Thymus (tissue), 14 donors: ENCODE measurements at places on chromosomes 3 and 15.

DNA sequence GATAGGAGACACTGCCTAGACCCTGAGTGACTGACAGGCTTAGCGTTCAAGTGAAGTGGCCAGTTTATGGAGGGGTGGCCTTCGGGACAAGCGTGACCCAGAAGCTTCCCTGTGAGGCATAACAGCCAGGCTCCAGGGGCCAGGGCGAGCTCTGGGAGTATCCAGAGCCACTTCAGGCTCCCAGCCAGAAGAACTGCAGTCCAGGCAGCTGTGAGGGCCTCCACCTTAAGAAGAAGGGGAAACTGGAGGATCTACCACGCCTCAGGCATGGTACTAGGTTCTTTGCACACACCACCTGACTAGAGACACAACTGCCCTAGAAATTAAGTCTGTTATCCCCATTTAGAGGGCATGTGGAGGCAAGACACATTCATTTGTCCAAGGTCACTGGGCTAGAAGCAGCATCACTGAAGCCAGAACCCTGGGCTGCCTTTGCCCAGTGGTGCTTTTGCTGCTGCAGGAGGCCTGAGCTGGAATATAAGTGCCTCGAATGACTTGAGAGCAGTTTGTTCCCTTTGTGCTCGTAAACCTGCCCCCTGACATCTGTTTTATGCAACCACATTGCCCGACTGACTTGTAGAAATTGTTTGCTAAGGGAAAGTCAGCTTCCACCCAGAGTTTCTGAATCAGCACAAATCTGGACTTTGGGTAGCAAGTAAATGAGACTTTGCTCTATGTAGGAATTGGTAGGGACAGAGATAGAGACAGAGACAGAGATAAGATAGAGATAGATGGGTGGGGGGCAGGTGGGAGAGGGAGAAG lies 23.3 kb downstream of the RASGRF1 start:
- no peak for DNase-seq

DNA sequence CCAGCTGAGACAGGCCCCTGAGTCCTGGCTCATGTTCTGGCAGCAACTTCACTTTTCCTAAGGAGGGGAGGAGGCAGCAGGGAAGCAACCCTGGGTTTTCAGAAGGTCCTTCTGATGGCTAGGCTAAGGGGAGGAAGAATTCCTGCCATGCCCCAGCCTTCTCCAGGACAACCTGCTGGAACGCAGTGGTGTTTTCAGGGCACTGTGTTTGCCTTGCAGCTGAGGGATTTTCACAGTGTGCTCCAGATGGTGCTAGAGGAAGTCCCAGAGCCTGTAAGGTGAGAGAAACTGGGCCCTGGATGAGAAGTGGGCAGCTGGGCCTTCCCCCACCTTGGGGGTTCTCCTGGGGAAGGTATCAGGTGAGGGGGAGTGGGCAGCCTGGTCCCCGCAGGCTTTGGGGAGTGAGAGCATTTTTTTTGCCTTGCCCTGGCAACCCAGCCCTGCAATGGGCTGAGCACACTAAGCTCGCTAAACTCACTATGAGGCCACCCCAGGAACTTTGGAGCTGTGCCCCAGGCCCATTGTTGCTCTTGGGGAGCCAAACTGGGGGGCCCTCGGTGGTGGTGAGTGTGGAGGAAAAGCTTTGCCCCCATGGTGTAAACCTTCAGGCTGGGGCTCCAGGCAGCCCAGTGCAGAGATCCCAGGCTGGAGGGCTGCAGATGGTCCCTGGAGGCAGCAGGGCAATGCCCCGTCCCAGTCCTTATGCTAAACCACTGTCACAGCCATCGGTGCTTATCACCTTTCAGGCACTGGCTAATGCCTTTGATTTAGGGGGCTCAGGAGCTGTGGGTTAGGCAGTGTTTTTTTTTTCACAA lies 41.1 kb downstream of the ACAA1 start:
- DNase-seq: no peak

DNA sequence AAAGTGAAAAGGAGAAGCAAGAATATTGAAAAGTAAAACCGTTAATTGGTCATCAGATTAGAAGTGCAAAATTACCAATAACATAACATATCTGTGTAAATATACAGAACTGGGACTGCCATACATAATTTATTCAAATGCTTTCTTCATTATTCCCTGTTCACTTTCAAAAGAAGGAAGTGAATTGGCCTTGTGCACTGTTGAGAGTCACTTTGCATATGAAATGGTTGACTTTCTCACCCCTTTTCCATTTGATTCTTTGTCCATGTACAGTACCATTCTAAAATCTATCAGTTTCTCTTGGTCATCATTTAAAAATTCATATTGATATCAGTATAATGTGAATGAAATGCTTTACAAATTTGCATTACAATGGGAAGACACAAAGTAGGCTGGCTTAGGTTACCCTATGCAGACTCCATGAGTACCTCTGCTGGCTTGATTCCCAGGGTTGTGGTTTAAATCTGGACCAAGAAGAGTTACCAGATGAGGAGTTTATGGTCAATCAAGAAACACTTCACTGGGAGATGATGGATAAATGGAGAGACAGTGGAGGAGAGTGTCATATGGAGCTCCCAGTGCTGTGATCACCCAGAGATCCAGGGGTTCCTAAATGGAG lies 210.9 kb upstream of the TOPAZ1 start:
- DNase-seq: no peak

GRCh38 chr3:104561324-104561723 lies 805.4 kb upstream of the ALCAM start:
- DNase-seq: no peak

- DNase-seq: no peak
These were observed 1.3 kb downstream of the NEIL1 start for GRCh38 chr15:75348034-75348561.

GRCh38 chr3:19757773-19758172 lies 176.2 kb downstream of the EFHB start:
- no peak for DNase-seq

DNA sequence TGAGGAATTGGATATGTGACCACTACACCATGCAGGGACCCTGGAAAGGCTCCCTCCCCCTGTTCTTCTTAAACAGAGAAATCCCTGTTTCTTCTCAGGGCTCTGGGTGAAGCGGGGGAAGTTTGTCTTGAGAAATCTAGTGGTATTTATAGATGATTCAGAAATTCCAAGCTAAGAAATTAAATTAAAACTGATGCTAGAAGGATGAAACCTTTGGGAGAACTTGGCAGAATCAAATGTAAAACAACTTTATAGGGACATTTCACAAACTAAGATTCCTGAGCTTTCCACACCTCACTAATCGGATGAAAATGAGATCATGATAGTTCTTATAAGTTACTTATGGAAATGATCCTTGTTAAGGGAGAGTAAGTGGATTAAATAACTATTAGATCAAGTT lies 54.2 kb downstream of the FBXL2 start:
- DNase-seq: no peak

- DNase-seq: no peak
These were observed 164.6 kb upstream of the HES1 start for GRCh38 chr3:193971261-193971751.

DNA sequence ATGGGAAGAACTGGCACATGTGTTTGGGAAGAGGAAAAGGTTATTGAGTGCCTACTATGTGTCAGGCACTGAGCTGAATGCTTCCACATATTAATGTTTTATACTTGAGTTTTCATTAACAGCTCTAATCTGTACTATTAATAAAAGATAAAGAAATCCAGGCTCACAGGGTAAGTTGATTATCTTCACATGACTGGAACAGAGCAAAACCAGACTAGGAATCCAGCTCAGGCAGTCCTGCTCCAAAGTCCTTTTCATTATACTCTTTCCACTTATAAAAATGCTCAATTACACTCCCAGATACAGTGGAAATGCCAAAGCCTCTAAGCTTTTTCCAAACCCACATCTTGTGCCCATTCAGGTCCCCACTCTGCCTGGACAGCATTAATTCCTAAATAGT lies 97.6 kb downstream of the TNIK start:
- no peak for DNase-seq

GRCh38 chr3:135304378-135304777 lies 509.3 kb downstream of the EPHB1 start:
- DNase-seq: no peak

- no peak for DNase-seq
These were observed 434.5 kb upstream of the RGMA start for GRCh38 chr15:93523481-93523880.

- DNase-seq: peak; percentile 35
These were observed 9.8 kb upstream of the OR5K4 start for GRCh38 chr3:98343647-98344507.

DNA sequence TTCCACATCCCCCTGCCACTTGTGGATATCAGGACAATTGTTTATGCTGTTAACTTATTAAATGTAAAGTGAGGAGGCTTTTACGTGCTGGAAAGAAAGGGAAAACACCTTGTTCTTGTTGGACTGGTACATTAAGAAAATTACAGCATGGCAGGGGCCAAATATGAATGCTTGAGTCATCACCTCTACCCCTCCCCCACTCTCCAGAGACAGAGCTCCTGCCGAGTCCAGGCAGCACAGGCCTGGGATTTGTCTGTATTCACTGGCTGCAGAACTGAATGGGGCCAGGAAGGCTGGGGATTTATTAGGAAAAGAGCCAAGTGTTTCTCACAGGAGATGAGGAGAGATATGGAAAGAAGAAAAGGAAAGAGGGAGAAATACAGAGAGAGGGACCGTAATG lies 308.9 kb downstream of the EPHB1 start:
- no peak for DNase-seq

- DNase-seq: no peak
These were observed 163.3 kb upstream of the THRB start for GRCh38 chr3:24657870-24658510.

DNA sequence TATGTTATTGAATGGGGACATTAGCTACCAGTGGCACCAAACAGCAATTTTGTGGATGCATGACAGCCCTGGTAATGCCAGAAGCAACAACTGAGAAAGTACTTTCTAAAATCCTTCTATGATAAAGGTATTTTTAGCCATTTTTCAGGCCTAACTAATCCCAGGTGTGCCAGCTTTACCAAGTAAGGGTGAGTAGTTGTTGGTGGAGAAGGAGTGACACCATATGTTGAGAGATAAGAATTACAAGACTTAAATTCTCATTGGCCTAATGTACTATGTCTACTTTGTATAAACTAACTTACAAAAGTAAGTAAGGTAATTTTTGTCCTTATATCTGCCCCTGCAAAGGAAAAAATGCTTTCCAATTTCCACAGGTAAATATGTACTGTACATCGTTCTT lies 4.1 kb upstream of the COX17 start:
- DNase-seq: no peak

DNA sequence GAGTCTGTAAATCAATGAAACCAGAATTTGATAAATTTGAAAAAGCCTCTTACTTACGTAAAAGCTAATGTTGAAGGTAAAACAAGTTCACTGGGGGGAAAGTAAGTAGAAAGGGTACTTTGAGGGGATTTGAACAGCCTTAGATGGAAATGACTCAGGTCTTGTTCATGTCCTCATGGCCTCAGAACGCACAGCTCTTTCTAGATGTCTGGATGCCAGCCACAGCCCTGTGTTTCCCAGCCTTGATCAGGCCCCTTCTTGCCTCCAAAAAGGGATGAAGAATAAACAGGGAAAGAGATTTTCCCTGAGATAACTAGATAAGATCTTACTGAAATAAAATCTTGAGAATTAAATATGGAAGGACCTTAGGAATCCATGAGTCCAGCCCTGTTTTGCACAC lies 237.1 kb upstream of the GOLGA6L4 start:
- no peak for DNase-seq

- DNase-seq: no peak
These were observed 173.8 kb downstream of the FNDC3B start for GRCh38 chr3:172213200-172213599.

DNA sequence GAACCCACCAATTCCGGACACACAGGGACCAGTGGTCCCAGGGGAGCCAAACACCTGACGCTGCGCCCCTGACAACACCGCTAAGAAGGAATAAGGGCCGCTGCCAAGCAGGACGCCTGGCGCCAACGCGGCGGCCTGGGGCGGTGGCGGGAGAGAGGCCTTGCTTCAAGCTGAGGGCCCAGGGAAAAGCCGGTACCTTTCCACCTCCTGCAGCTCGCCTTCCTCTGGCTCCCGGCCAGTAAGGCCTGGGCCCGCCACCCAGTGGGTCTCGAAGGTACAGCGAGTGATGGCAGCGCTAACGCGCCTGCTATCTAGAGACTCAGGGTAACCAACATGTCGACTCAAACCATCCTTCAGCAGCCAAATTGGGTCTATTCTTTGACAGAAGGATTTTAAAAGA lies 1074.1 kb downstream of the SI start:
- DNase-seq: no peak

DNA sequence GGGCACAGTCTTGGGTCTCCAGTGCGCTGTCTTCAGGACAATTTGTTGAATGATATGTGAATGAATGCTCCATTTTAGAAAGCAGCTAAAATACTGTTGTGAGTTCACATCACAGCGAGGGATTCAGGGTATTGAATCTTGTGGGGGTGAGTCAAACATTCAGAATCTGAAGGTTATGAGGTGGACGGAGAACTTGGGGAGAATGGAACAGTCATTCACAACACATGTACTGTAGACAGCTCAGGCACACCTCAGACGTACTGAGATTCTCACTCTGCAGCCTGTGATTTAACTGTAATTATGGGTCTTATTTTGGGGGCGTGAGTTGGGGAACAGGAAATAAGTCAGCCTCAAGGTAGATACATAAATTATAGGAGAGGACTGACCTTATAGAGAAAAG lies 13.9 kb downstream of the CRYBG3 start:
- DNase-seq: no peak

DNA sequence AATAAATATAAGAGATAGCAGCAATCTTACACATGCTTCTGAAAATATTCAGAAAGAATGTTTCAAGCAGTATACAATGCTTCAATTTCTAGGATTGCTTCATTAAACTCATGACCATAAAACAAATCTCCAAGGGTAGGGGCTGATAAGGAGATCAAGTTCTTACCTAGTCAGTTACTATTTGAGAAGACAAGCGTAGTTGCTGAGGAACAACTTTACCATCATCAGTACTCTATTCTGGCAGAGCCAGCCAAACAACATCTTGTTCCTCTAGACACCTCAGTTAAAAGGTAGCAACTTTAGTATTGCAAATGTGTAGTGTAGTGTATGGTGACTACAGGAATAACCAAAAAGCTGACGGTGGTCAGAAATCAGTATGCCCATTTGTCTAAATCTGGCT lies 85.4 kb upstream of the CHRM5 start:
- no peak for DNase-seq

DNA sequence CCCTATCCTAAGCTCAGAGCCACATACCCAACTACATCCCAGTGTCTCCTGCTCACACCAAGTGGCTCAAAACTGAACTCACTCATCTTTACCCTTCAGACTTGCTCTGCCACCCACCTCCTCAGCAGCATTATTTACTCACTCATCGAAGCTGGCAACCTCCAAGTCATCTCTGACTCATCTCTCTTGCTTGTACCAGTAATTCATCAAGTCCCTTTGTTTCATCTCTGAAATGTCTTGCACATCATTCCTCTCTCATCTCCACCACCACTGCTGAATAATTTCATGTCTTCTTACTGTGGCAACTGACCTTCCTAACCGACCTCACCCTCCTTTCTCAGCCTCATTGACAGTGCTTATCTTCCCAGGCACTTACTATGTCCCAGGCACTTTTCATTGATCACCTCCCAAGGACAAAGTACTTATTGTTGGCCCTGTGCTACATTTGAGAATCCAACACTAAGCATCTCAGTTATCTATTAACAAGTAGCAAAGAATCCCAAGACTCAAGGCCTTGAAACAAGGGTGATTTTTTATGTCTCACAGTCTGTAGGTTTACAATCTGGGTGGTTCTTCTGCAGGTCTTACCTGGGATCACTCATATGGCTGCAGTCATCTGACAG lies 82.0 kb downstream of the MRPL46 start:
- no peak for DNase-seq

GRCh38 chr3:16406166-16406565 lies 107.3 kb downstream of the RFTN1 start:
- no peak for DNase-seq
